Activated T-cell treated with anti-CD3 and anti-CD28 coated beads for 48 hours (primary cell): ENCODE measurements at places on chromosomes 11 and 22.
A peak's percentile ranks its signal among the peaks of the same experiment; 100 is the strongest.

DNA sequence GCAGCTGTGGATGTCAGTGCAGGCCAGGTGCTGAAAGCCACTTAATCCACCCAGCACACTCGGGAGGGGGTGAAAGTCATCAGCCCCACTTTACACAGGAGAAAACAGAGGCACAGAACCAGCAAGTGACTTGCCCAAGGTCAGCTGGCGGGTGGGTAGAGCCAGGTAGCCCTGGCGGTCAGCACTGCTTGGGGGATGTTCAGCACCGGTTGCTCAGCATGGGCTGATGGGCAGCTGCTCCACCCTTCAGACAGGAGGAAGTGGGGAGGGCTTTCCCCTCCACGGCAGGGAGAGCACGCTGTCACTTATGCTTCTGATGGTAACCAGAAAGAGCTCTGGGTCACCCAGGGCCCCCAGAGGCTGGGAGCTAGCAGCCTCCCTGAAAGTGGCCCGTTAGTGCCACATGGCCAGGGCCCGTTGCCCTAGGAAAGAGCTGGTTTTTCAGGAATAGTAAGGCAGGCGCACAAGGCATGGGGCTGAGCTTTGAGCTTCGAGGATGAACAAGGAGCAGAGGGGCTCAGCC is 417.9 kb downstream of the CTTN start:
- no peak for DNase-seq

- no peak for DNase-seq
These were observed 24.9 kb upstream of the GNB1L start for GRCh38 chr22:19879643-19879991.

- DNase-seq: no peak
These were observed 41.1 kb downstream of the LIF start for GRCh38 chr22:30205281-30206115.

GRCh38 chr22:50698546-50698945 is 25.9 kb downstream of the SHANK3 start:
- no peak for DNase-seq

DNA sequence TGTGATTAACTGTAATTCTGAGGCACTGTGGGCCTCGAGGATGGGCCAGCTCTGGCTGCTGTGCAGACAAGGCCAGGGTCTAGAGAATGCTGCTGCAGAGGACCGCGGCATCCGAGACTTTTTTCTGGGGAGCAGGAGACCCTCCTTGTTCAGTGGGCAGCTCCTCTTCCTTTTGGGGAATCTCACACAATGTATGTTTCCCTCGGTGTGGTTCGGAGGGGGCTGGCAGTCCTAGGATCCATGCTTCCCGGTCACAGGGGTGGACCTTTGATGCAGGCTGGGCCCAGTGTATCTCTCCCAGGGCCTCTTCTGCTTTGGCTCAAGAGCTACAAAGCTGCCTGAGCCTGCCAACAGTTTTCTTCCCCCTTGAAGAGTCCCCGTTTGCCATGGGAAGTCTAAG is 31.5 kb downstream of the MYEOV start:
- DNase-seq: no peak

- DNase-seq: no peak
These were observed 2.4 kb downstream of the TSKU start for GRCh38 chr11:76785513-76785912.

GRCh38 chr11:101169944-101170343 is 40.3 kb upstream of the PGR start:
- no peak for DNase-seq

- DNase-seq: no peak
These were observed 61.3 kb downstream of the DENND5A start for GRCh38 chr11:9203691-9204311.

- no peak for DNase-seq
These were observed 962.1 kb downstream of the NTM start for GRCh38 chr11:132332521-132332920.

- no peak for DNase-seq
These were observed 21.8 kb upstream of the ABCC8 start for GRCh38 chr11:17498475-17498874.

DNA sequence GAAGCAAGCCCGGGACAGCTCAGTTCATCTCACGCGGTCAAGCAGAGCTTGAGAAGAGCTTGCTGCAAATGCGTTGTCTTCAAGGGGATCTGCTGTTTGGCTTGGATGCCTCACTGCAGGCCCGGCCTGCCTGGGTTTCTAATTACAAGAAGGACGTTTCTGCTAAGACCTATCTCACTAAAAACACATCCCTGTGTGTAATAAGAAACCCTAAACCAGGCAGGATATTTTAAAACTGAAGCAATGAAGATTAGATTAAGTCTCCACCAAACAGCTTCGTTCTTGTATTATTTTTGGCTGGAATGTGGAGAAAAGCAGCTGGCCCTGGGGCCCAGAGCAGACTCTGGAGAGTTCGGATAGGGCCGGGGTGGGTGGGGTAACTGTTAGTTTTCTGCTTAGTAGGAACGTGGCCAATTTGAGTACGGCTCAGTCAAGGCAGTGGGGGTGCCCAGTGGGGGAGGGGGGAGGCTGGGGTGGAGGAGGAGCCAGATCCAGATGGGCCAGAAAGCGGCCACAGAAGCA is 6.0 kb downstream of the PKNOX2 start:
- no peak for DNase-seq

- DNase-seq: no peak
These were observed 4.4 kb downstream of the SEC14L6 start for GRCh38 chr22:30541961-30542810.

- peak; percentile 56 for DNase-seq
These were observed at the start of gene BCR for GRCh38 chr22:23180301-23180892. Gene BCR, plus strand, starts transcription at chr22:23180509. Its CDS starts 452 bp downstream, at chr22:23180961.

- DNase-seq: no peak
These were observed 48.0 kb downstream of the ENTHD1 start for GRCh38 chr22:39845529-39845928.

- no peak for DNase-seq
These were observed 17.0 kb downstream of the DTX4 start for GRCh38 chr11:59188954-59189353.

- DNase-seq: no peak
These were observed 51.8 kb downstream of the TRIOBP start for GRCh38 chr22:37748659-37749058.

- DNase-seq: no peak
These were observed 19.1 kb downstream of the TOLLIP start for GRCh38 chr11:1290052-1291040.

GRCh38 chr11:90235526-90235925 is 12.7 kb upstream of the CHORDC1 start:
- no peak for DNase-seq

GRCh38 chr11:78276311-78276710 is 87.6 kb downstream of the USP35 start:
- DNase-seq: no peak
